Panc1 (cell line): ENCODE measurements at places on chromosomes 7 and 10. TPM values are rescaled to one million over a fixed set of nuclear protein-coding genes. Genes with fewer than 3 reads are reported as not detected.

Gene SFXN4
- 67.0 TPM for total RNA-seq

Gene BTBD16
- total RNA-seq: 0.82 TPM

Gene AKR1C3
- total RNA-seq: 0.62 TPM

Gene GOLGA7B
- total RNA-seq: 1.5 TPM

Gene CPA1
- 7.6 TPM for total RNA-seq

Gene IDI2
- total RNA-seq: not detected

Gene ANXA8
- total RNA-seq: 0.72 TPM

GRCh38 chr10:28332726-28333125 is 29.9 kb upstream of the MPP7 start:
- no peak for DNase-seq

GRCh38 chr7:43528576-43529354 is 54.1 kb upstream of the STK17A start:
- no peak for DNase-seq

DNA sequence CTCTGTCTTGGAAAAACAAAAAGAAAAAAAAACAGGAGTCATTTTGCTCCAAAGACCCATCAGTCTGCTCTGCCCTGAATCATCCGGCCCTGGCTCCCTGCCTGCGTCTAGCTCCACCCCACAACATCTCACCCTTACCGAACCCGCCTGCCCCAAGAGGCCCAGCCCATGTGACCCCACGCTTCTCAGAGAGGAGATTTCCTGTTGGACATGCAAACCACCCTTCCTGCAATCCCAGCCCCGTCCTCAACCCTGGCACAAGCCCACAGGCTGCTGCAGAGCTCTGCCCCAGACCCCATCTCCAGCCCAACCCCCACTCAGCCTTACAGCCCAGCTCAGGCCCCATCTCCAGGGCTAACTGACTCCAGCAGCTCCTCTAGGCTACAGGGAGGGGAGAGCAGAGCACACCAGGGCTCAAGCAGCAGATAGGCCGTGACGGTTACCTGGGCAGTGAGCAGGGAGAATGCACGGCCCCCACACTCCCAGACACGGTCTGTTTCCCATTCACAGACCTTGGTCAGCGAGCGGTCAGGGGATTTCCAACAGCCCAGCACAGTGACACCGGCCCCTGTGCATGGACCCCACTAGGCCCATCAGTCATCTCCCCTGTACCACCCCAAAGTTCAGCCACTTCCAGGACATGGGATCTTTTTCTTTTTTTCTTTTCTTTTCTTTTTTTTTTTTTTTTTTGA is 69.9 kb upstream of the GTF2I start:
- no peak for DNase-seq

DNA sequence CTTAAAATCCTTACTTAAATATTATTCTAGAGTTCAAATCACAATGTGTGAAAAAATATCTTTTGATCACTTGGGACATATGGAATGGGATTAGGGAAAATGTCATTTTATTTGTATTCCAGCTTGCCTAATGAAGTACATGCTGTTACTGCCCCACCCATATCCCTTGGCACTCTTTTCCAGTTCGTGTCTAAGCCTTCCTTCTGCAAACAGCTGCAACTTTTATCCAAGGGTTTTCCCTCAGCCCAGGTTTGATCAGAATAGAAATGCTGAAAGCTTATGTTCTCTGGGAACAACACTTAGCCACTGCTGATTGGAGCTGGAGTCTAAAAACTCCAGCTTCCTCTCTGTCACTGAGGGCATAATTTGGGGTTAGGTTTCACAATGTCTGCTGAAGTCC is 214.1 kb upstream of the FAM3C start:
- no peak for DNase-seq

DNA sequence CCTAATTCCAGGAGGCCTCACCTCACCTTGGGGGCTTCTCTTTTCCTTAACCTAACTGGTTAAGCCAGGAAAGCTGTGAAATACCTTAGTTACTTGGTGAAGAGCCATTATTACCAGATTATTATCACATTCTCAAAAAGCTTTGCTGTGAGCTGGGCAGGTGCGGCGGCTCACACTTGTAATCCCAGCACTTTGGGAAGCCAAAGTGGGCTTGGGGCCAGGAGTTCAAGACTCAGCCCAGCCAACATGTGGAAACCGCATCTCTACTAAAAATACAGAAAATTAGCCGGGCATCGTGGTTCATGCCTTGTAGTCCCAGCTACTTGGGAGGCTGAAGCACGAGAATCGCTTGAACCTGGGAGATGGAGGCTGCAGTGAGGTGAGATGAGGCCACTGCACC is 102.4 kb upstream of the KLF6 start:
- no peak for DNase-seq

- no peak for DNase-seq
Observed at GRCh38 chr10:26739071-26739631, 41.6 kb downstream of the PDSS1 start.

DNA sequence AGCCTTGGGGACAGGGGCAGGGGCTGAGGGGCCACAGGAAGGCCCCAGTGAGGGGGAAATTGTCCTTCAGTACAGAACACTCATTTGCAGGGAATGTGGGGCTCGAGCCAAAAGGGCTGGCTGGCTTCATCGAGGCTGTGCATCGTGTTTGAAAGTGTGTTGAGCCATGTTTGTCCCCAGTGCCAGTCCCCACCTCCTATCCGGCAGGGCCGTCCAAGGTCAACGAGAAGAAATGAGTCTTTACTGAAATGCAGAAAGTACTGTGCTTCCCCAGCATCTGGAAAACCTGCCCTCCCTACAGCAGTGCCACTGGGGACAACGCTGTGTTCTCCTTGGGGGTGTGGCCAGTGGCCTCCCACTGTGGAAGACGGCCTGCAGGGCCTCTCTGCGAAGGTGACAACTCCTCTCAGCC is 214.1 kb downstream of the KLF6 start:
- no peak for DNase-seq

DNA sequence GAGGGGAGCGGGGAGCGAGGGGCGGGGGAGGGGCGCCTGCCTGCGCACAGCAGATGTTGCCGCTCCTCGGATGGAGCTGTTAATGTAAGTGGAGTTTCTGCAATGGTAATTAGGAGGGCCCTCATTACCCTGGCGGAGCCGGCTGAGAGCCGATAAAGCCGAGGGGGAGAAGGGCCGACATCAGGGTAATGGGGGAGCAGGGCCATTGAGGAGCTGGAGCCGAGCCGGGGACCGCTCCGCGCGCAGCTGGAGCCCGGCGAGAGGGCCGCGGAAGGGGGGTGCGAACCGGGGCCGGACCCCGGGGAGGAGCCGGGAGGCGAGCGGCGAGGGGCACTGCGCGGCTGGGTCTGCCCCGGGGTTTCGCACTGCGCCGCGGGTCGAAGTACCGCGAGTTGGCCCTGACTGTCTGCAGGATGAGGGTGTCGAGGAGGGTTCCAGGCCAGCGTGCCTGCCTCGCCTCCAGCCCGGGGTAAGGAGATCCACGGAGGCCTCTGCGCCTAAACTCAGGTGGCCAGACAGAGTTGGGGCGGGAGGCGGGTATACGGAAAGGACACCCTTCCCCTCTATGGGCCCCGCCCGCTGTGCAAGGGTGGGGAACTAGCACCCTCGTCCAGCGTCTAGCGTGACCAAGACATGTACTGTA is 55.0 kb upstream of the LBX1 start:
- DNase-seq: no peak

DNA sequence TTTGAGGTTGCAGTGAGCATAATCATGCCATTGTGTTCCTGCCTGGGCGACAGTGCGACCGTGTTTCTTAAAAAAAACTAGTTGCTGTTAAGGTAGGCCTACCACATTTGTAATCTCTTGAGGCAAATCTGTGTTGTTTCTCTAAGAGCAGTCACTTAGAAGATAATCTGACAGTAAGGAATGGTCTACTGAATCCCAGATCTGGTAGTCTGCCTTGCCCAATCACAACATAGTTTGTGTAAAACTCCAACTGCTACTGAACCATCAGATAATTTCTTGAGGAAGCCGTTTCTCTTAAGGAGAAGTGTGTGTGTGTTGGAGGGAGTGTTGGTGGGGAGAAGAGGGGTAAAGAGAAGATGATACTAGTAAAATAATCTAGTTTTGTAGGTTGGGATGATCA is 5.0 kb downstream of the NRF1 start:
- DNase-seq: no peak

DNA sequence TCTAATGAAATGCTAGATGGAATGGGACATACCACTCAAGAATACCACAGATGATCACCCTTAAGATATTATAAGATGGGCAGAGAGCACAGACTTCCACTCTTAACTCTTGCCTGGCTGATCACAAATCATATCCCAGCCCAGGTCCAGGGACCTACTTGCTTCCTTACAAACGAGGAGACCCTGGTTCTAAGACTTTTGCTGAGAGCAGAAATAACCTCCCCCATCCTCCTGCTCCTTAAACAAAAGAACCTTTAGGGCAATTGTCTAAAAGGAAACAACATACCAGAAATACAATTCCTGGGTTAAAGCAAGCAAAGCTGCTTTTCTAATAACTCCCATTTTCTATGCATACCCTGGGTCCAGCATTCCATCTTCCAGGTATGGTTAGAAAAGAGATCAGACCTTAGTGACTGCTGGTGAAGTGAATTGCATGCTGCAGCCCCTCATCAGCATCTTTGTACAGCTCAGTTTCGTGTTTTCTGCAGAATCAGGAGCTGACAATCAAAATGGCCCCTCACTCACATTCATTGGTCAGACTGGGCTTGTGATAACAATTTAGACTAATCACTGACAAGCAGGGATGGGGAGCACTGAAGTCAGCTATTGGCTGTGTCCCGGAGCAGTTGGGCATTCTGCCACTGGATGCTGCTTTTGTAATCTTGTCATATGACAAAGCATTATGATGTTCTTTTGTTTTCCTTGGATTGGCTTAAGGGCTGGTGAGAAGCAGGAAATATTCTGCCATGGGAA is 14.6 kb downstream of the IFIT3 start:
- DNase-seq: no peak

DNA sequence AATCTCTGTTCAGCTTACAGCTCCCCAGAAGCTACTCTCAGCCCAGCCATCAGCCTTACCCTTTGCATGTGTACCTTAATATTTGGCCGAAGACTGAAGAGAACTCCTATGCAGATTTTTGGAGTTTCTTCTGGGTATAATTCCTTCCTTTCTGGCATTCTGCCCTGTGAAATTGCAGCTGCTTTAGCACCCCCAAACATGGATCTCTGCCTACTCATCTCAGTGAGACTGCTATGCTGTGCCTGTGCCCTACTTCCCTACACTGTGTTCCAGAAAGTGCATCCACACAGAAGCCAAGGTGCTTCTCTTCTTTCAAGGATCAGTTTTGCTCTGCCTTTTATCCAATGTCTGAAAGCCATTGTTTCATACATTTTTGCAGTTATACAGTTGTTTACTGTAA is 81.6 kb downstream of the NPY start:
- DNase-seq: no peak

GRCh38 chr7:69922026-69922803 is 323.9 kb downstream of the AUTS2 start:
- no peak for DNase-seq

DNA sequence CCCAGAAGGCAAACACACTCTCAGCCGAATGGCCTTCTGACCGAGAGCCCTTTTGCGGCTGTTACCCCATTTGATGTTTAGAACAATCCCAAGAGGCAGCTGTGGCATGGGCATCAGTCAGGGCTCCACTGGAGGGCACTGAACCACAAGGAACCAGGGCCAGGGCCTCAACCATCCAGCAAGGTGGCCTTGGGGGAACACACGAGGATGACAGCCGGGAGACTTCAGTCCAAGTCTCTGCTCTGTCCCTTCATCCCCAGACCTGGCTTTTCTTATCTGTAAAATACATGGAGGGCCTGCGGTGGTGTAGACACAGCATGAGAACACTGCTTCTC is 63.6 kb upstream of the INSIG1 start:
- no peak for DNase-seq

DNA sequence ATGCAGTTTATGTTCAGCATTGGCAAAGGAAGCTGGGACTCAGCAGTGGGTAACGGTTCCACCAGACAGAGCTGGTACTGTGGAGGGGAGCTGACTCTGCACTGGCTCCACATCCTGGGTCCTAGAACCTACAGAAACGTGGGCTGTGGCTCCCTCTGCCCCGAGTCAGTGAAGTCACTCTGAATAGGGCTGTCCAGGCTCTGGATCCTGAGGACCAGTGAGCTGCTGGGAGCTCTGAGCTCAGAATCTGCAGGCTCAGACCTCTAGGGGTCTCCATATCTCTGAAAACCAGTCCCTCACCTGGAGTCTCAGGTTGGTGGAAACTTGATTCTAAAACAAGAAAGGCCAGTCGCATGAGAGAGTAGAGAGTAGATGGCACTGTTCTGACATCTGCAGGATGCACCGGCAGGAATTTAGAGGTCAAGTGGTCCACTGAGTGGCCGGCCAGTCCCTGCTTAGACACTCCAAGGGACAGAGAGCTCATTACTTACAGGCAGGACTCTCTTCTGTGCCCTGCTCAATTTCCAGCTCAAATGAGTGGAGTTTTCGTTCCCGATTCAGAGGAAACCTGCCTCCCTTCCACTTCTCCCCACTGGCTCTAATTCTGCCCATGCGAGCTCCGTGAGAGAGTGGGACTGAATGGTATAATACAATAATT is 18.6 kb downstream of the NPFFR1 start:
- DNase-seq: no peak

GRCh38 chr10:110774069-110775019 is 97.4 kb upstream of the PDCD4 start:
- DNase-seq: peak; percentile 82

DNA sequence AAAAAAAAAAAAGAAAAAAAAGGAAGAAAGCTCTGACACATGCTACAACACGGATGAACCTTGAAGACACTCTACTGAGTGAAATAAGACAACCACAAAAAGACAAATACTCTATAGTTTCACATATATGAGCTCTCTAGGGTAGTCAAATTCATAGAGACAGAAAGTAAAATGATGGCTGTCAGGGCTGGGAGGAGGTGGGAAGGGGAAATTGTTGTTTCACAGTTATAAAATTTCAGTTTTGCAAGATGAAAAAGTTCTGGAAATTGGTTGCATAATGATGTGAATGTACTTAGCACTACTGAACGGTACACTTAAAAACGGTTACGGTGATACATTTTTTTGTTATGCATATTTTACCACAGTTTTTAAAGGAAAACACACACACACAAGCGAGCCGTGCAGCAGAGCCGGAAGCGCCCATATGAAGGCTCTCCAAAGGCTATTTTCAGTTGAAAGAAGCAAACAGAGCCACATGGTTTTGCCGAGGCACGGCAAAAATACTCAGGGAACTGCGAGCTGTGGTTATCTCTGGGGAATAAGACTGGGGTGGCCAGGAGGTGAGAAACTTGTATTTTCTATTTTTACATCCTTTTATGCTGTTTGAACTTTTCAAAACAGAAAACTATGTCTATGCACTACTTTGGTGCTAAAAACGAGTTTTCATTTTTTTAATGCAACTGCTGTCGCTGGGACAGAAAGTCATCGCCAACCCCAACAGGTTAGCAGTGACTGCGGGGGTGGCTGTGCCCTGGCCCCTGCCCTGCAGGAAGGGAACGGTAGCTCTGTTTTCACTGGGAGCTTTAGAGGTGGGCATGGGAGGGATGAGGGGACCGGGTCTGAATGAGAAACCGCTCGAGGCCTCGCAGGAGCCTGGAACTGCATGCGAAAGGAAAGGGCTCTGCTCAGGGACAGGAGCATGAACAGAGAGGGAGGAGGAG is 132.9 kb downstream of the OAT start:
- no peak for DNase-seq

GRCh38 chr10:106181501-106181900 is 983.0 kb downstream of the SORCS1 start:
- no peak for DNase-seq
